ENCODE measurements at places on chromosomes 6 and 20. TPM values are rescaled to one million over a fixed set of nuclear protein-coding genes. Genes with fewer than 3 reads are reported as not detected.

The ADAM33 gene
- 0.06 TPM for polyA plus RNA-seq

The ARMC2 gene
- 1.7 TPM for polyA plus RNA-seq

The ETV7 gene
- 0.65 TPM for polyA plus RNA-seq

GRCh38 chr6:4935975-4936680 lies 67.7 kb downstream of the RPP40 start:
- DNase-seq: no peak

- no peak for DNase-seq
These were observed at the start of gene MCCD1 for GRCh38 chr6:31528821-31529328. MCCD1 (plus strand) TSS chr6:31528962; CDS start chr6:31529015, 53 bp downstream.

DNA sequence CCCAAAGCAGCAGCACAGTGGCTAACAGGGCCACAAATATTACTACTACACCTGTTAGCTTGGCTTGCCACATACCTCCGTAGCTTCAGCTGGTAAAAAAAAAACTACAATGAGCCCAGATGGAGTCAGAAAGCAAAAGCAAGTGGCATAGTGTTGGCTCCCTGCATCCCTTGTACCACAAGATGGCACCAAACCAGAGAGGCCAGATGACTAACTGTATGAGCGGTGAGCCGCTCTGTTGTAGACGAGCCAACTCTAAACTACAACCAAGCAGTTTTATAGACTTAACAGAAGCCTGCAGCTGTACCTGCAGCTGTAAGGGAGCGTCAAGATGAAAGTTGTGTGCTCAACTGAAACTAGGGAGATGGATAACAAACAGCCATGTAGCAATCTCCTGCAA lies 84.5 kb upstream of the MCHR2 start:
- peak; percentile 12 for DNase-seq

Measured in endothelial cell of umbilical vein (primary cell).